Activated T-helper 1 cell treated with anti-CD3 and anti-CD28 coated beads, Interleukin-2, amount 50 U/mL, for 16 hours (primary cell): ENCODE measurements at places on chromosomes 3 and 15.

DNA sequence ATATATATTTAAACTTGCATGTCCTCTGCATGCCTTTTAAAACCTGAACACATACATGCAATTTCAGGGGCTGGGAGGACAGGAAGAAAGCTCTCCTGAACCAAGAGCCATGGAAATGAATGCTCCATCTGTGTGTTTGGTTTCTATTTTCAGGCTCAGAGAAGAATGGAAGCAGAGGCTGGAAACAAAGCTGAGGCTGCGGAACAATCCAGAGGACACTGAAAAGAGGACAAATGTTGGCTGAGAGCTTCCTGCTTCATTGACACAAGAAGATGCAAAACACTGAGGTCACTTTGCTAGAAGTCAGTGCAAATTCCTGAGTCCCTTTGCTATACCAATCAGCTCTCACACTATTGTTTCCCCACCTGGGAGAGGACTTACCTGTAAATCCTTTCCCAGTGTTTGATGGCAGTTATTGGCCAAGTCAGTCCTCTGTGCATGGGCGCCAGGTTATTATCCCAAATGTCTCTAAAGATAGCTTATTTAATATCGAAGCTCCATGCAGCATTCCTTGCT, 12.7 kb downstream of the FAM240A start:
- DNase-seq, result no peak

DNA sequence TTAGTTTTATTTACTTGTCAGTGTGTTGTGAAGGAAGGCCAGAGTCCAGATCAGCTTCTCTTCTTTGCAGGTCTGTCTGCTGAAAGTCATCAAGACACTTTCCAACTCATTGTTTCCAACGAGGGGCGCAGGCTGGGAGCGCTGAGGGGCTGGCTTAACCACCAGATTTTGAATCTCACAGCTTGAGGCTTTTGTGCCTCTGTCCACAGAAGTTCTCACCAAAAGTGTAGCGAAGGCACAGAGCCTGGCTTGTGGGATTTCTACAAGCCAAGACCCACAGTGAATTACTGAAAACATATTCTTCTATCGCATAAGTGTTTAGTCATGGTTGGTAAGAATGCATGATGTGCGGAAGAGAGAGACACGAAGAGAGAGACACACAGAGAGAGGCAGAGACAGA, 35.2 kb downstream of the BHLHE40 start:
- no peak for DNase-seq

DNA sequence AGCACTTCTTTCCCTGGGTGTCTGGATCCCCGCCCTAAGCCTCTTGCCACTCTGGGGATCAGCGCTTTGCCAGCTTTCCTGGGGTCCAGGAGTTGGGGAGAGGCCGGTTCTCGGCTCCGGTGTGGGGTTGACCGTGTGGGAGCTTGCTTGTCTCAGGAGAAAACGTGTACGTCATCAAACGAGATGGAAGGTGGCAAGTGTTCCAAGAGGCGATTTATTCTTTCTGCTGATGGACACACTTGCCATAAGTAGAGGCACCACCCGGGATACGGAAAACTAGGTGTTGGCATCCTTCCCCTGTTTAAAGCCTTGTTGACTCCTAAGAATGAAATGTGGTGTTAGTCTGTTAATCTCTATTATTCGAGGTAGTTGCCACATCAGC, 295 bp downstream of the ZWILCH start:
- no peak for DNase-seq

- DNase-seq, result no peak
Observed at GRCh38 chr15:65873256-65873655, 4.0 kb downstream of the RAB11A start.

DNA sequence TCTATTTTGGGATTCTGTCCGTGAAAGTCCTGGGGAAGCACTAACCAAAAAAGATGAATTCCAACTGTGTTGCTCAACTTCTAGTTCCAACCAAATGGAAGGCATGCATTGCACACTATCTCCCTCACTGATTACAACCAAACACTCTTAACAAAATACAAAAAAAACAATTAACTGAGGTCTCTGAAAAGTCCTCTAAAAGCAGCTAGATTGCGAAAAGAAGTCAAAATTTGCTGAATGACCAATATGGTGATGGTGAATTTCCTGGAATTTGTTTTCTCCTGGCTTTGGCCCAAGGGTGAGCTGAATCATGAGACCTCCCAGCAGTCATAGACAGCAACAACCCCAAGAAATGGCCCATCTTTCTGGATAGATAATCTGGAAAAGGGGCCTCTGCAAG, 28.3 kb downstream of the CYP19A1 start:
- DNase-seq, result no peak
